ENCODE measurements at places on chromosomes 1 and 21.

- no peak for DNase-seq
Measured at GRCh38 chr1:171219346-171220080, 28.8 kb upstream of the FMO1 start.

GRCh38 chr1:233253832-233254331 is 41.6 kb downstream of the PCNX2 start:
- DNase-seq: no peak

DNA sequence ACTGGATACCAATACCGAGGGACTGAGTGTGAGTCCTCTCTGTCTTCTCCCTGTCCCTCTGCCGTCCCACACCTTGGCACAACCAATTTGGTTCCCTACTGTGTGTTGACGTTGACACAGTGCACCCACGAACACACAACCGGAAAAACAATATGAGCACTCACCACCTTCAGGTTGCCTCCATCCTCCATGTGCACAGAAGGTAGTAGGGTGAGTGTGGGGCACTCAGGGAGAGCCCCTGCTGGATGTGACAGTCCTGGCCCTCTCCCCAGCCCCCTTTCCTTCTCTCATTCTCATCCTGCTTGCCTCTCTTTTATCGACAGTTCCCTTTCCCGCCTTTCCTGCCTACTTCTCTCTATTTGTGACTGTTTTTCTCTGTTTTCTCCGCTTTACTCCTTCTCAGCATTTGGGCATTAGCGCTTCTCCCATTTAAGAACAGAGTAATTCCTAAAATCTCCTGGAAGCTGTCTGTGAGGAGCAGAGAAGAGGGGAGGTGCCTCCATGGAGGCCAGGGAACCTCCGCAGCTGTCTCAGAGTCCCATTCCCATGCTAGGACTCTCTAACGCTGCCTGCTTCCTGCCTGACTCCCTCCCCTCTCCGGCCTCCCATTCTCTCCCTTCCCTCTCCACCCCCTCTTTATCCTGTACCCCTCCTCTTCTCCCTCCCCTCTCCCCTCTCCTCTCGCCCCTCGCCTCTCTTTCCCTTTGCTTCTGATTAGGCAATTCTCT is 16.4 kb downstream of the CADM3 start:
- DNase-seq: no peak

DNA sequence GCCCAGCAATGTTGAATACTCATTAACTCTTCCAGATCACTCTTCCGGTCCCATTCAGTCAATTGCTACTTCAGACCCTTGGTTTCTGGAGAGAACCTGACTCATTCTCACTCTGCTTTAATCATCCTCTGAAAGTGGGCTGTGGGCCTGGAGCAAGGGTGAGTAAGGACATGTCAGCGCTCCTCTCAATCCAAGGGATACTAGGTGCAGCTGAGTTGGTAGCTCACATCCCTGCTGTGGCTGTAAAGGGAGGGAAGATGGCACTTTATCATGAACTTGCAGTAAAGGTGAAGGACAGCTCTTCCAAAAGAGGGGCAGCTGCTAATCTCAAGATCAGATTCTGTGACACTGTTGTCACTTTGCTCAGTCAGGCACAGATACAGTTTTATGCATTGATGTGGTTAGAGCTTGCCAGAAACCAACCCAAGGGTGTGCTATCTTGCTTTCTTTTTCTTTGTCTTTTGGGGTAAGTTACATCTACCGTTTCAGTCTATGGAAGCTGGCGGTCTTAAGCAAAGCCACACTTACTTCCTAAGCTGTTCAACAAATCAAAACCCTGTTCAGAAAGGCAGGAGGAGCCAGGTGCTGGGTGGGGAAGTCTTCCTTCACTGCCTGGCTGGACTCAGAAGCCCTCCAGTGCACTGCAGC is 26.5 kb upstream of the NTPCR start:
- no peak for DNase-seq

DNA sequence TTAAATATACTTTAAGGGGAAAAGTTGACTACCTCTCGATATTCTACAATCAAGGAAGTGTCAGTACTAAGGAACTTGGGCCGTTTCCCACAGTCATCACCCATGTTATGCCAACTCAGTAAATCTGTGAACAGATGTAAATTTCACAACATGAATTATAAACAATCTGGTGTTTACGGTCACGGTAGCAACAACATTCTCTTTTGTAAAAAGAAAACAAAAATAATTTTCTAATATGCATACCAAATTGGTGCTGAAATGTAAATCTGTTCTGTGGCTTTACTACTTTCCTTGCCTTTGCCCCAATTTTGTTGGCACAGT is 1.2 kb downstream of the SH3GLB1 start:
- no peak for DNase-seq

DNA sequence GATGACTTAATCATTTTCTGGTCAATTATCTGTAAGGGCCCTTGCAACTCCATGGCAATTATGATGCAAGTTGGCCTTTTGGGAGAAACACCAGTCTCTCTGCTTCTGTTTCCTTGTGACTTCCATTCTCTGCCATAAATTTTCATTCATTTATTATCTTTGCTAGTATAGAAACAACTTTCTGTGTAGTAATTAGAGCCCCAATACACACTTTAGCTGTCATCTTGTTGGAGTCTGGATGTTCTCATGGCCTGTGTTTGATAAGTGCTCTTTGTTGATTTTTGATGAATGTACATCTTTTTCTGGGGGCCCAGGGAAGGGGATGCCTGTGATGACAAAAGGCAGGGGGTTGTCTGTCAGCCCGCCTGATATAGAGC is 22.4 kb downstream of the PROX1 start:
- DNase-seq: no peak

DNA sequence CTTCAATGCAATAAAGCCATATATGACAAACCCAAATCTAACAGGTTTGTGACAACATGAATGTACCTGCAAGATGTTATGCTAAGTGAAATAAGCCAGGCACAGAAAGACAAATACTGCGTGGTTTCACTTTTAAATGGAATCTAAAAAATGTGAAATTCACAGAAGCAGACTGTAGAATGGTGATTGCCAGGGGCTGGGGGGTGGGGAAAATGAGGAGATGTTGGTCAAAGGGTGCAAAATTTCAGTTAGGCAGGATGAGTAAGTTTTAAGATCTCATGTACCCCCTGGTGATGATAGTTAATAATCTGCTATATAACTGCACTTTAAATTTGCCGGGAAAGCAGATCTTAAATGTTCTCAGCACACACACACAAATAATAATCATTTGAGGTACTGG is 160.5 kb downstream of the PTBP2 start:
- DNase-seq: no peak

Data from adrenal gland (tissue), 19 donors.